Pulmonary artery endothelial cell (primary cell): ENCODE measurements at places on chromosomes 12 and 14. TPM values are rescaled to one million over a fixed set of nuclear protein-coding genes. Genes with fewer than 3 reads are reported as not detected.

- DNase-seq: no peak
These were observed 93.6 kb downstream of the KCNK10 start for GRCh38 chr14:88229428-88229827.

DNA sequence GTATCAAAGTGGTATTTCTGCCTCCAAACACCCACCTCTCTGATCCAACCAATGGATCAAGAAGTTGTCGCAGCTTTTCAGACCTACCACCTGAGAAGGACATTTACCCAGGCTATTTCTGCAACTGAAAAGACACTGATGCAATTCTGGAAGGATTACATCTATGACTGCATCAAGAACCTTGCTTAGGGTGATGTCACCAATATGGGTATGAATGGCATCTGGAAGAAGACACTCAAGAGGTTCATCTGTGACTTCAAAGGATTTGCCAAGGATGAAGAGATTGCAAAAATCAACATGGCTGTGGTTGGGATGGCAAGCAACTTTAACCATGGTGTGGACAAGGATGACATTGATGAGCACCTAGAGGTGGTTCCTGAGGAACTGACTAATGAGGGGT is 154.2 kb downstream of the PCNX1 start:
- no peak for DNase-seq

DNA sequence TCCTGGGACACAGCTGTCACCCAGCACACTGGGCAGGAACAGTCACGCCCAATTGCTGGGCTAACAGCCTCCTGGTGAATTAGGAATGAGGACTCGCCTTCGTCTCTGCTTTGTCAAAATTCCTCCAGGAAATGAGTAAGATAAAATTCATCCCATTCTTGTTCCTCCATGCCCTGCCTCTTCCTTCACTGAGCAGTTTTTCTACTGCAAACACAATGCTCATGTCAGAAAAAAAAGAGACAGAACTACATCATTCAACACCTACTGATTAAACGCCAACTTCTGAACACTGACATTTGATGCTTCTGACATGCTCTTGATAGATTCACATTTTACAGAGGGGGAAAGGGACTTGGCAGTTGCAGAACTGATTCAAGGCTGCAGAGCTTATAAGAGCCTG is 37.5 kb upstream of the DTX1 start:
- DNase-seq: peak; percentile 46

DNA sequence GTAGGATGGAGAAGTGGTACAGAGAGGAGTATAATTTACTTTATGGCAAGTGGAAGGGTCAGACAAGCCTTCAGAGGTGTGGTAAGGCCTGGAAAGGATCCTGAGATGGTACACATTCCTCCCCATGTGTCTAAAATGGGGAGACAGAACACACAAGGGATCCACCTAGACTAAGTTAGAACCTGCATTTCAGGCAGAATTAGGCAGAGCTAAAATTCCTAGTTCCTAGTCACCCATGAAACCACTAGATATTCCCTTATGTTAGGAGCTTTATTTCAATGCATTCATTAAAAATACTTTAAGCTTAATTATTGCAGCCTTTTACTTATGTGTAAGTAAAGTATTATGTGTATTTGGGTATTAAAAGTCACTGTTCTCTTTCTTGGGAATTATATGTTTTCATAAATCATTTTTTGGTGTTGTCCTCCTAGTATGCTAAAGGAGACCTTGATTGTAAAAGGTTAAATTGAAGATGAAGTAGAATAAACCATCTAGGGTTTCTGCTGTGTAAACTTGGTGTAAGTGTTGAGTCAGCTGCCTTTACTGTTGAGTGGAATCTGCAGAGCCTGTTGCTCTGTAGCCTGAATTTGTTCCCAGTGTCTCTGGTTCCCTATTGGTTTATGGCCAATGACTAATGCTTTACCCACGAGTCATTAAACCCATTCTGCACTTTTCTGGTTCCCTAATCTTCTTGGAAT is 423.2 kb downstream of the ATP23 start:
- DNase-seq: no peak

- no peak for DNase-seq
These were observed 25.6 kb downstream of the VPS37B start for GRCh38 chr12:122870163-122870842.

- DNase-seq: no peak
These were observed 7.7 kb downstream of the FBXW8 start for GRCh38 chr12:116918464-116918863.

The NUMB gene
- total RNA-seq: 45.1 and 46.3 TPM in 2 replicates

DNA sequence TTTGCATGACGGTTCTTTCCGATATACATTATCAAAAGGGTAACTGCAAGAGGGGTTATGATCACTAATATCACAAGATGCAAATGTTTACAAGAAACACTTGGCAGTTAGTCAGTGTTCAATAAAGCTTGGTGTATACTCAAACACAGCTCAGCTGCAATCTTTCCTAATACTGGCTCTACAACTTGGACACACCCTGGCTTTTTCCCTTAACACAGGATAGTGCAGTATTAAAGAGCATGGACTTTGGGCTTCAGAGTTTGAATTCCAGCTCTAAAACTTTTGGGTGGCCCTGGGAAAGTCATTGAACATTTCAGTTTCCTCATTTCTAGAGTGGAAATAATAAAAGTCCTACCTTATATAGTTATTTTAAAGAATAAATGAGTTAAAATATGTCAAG is 107.0 kb downstream of the HECTD4 start:
- no peak for DNase-seq

DNA sequence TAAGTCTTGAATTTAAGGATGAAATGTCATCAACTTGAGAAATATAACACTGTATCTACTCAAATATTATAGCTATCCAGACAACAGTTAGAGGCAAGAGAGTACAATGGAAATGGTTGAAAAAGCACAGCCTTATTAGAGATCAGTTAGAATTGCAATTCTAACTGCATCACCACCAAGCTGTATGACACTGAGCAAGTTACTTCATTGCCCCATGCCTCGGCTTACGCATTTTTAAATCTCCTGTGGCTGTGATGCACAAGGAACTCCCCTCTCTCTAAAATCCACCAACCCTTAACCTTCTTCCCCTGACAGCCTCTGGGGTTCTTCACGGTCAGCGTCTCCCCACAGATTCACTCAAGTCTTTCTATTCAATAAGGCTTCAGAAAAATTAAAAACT is 75.1 kb downstream of the MED13L start:
- DNase-seq: no peak

The GPR84 gene
- not detected in 2 replicates for total RNA-seq

The RGS6 gene
- total RNA-seq: not detected in 2 replicates

The C12orf50 gene
- 0.07 TPM in 1 of 2 replicates, not detected in the other for total RNA-seq

The SCNN1A gene
- total RNA-seq: 0.13 TPM in 1 of 2 replicates, not detected in the other

DNA sequence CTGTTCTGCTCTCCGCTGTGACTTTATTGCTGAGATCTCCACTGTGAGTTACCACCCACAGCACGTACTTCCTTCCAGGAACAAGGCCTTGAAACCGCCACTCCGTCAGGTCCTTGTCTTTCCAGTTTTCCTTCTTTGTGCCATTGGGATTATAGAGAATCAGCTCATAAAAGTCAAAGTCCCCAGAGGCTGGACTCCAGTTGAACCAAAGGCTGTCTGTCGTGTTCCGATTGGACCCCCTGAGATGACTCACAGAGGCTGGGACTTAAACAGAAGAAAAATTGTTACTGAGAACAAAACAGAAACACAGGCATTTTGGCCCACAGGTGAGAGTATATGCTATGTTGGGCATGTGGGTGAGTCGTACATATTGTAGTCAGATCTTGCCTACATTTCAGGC is 76.6 kb downstream of the PTPRB start:
- no peak for DNase-seq

- DNase-seq: no peak
These were observed 7.4 kb upstream of the TEX52 start for GRCh38 chr12:2864198-2864597.

DNA sequence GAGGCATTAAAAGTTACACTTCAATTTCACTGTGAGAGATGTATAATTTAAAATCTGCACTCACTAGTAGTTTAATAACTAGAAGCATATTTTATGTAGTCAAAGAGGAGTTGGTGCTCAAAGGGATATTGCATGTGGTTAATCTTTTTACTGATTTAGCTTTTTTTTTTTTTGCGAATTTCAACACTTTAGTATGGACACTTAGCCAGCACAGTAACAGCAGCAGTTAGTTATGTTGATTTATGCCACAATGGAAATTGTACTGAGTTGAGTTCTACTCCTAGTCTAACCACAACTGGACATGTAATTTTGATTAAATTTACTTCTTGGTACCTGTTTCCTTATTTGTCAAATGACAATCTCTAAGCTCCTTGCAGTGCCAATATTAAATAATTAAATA is 104.2 kb downstream of the RERG start:
- DNase-seq: no peak

GRCh38 chr14:65167072-65167645 is 64.8 kb upstream of the MAX start:
- no peak for DNase-seq

The FOXG1 gene
- 0.04 and 0.26 TPM in 2 replicates for total RNA-seq

DNA sequence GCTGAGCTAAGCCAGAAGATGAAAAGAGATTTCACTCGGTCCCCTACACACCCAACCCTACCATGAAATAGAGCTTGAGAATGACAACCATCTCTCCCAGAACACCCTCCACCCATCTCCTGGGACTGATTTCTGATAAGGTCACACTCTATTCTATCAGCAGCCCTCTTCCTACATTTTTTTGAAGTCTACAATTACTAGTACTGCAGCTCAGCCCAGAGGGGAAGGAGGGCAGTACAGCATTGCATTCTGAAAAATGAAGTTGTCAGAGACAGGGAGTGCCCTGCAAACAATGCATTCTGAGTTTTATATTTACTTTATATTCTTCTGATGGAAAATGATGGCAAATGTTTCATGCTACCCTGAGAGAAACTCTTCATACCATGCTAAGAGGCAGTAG is 318.5 kb downstream of the BCAT1 start:
- no peak for DNase-seq

DNA sequence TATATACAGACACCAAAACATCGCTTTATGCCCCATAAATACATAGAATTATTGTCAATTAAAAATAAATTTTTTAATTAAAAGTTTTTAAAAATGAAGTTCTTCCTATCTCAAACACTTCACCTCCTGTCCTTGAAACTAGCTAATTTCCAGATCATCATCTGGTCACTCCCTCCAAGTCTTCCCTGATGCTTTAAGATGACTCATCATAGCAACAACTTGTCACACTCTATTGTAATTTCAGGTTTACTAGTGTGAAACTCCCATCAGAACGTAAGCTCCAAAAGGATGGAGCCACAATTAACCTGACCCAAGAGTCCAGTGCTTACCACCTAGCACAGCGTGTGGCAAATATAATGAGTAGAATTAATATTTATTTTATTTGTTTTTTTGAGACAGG is 16.3 kb downstream of the GXYLT1 start:
- no peak for DNase-seq

GRCh38 chr12:101619858-101620761 is 25.3 kb downstream of the MYBPC1 start:
- no peak for DNase-seq

GRCh38 chr12:19886065-19886464 is 446.8 kb downstream of the AEBP2 start:
- DNase-seq: no peak

GRCh38 chr12:22935501-22935900 is 310.5 kb downstream of the ETNK1 start:
- no peak for DNase-seq

GRCh38 chr12:46084666-46085631 is 94.6 kb upstream of the SCAF11 start:
- DNase-seq: no peak

GRCh38 chr14:93078870-93079269 is 36.9 kb downstream of the ITPK1 start:
- DNase-seq: no peak

DNA sequence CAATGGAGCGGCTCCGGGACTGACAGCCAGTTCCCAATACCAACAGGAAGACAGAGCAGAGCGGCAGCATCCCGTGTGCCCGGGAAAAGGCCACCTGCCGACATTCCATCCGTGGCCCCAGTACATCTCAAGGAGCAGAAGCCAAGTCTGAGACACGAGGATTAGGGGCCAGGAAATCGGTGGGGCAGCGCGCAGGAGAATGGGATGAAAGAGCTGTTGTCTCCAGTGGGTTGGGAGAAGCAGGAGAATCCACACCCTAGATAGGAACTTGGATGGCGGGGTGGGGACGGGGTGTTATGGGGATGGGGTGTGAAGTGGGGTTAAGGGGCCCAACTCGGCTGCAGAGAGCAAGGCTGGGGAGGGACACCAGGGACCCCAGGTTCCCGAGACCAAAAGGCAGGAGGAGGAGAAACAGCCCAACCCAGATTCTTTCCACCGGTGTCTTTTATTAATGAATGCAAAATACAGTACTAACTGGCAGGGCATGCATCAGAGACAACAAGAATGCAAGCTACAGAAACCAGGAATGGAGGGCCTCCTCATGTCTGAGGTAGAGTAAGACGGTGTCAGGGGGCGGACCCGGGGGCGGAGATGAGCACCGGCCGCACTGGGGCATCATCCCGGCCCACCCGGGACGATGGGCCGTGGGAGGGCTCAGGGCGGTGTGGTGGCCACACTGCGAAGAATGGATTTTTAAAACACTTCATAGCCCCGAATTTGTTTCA is 50.3 kb downstream of the BEGAIN start:
- DNase-seq: no peak
